ENCODE measurements at places on chromosomes 11 and 22.
A peak's percentile ranks its signal among the peaks of the same experiment; 100 is the strongest.

- DNase-seq, result no peak
These were observed 1.2 kb downstream of the DCHS1 start for GRCh38 chr11:6654281-6655019.

- DNase-seq, result no peak
These were observed 202.3 kb downstream of the DSCAML1 start for GRCh38 chr11:117594721-117595120.

- DNase-seq, result no peak
These were observed 22.7 kb downstream of the CACNA1I start for GRCh38 chr22:39593066-39593930.

DNA sequence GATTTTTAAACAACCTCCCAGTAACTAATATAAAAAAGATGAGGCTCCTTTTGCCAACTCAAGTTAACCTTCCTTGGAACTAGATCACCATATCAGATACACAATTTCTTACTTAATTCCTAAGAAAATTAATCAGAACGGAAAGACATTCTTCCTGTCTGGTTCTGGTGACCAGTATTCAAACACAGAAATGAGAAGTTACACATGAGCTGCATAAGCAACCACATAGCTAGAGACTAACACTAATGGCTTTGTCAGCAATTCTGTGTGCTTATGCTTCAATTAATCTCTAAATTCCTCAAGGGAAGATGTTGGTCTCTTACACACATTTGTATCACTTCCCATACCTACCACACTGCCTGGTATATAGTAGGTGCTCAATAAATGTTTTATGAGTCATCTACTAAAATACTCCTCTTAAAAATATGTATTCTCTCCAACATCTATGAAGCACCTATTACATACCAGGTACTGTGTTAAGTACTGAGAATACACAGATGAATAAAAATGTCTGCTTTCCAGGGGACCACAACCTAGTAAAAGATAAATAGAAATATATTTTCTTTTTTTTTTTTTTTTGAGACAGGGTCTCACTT, 54.5 kb downstream of the GAB2 start:
- DNase-seq, result no peak

DNA sequence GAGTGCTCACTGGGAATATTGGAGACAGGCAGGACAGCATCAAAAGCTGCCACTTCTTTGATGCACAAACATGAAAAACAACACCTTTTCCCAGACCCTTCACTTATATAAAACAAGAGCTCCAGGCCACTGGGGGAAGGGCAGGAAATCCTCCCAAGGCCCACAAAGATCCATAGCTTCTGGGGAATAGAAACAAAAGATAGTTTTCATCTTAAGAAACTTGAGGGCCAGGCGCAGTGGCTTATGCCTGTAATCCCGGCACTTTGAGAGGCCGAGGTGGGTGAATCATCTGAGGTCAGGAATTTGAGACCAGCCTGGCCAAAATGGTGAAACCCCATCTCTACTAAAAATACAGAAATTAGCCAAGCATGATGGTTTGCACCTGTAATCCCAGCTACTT, 15.3 kb downstream of the RTL6 start:
- DNase-seq, result no peak

GRCh38 chr22:36764060-36764459, 11.9 kb downstream of the IFT27 start:
- no peak for DNase-seq

DNA sequence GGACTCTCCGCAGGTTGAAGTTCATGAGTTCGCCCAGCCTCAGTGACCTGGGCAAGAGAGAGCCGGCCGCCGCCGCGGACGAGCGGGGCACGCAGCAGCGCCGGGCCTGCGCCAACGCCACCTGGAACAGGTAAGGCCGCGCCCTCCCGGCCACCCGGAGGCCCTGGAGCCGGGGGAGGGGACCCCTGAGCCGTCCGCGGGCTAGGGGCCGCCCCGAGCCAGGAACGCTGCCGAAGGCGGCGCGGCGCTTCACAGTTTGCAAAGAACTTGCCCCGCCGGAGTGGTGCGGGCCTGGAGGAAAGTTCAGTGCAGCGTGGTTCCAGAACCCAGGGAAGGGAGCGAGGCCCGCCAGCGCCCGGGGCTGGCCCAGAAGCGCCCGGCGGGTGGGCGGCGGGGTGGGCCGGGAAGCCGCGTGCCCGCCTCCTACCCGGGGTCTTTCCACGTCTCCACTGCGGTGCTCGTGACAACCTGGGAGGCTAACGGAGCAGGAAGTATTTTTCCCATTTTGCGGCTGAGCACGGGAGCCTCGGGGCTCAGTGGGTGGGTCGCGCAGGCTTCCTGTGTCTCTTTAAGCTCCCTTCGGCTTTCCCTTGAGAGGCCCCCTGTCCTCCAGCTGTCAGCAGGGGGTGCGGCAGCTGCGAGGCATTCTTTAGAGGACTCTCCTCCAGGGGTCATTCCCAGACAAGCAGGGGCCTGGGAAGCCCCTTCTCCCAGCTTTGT, 635 bp downstream of the PRR5 start:
- DNase-seq, result peak; percentile 48

GRCh38 chr11:128391811-128392210, 195.5 kb downstream of the ETS1 start:
- no peak for DNase-seq
